ENCODE measurements at places on chromosomes 6 and 20. TPM values are rescaled to one million over a fixed set of nuclear protein-coding genes. Genes with fewer than 3 reads are reported as not detected.
A peak's percentile ranks its signal among the peaks of the same experiment; 100 is the strongest.

DNA sequence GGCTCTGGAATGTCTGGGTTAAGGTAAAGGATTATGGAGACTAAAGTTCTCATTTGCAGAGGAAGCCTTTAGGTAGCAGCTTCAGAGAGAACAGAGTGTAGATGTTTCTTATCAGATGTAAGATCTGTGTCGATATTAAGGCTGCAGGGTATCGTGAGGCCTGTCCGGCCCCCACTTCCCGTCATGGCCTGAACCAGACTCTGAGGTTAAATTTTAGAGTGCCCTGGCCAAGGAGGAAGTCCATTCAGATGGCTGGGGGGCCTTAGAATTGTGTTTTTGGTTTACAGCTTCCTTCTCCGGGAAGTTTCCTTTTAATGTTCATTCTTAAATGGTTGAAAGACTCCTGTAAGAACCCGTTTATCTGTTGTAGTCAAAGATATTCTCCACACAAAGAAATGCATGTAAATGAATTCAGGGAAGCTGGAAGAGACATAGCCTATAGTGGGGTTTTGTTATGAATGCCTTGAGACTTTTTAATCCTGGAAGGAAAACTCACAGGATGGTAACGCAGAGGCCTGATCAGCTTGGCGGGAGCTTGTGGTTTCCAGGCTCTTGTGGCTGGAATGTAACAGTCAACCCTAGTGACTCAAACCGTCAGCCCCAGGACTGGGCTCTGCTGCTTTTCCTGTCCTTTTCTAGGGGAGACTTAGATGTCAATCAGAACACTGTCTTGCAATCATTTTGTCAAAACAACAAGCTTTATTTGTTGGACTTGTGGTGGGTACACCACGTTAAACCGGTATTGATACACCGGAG is 34.7 kb downstream of the KIF25 start:
- H3K4me3 ChIP-seq, result no peak overlapping the region
- H3K36me3 ChIP-seq, result no peaks in the 10 kb centered on the region
- H3K4me1 ChIP-seq, result peaks cover 15% of the 10 kb centered on the region
- H3K27ac ChIP-seq, result peak overlapping the region; percentile 52
- no peaks in the 10 kb centered on the region for H3K27me3 ChIP-seq
- DNase-seq, result peak; percentile 86

ECT2L gene
- not detected for total RNA-seq

DNA sequence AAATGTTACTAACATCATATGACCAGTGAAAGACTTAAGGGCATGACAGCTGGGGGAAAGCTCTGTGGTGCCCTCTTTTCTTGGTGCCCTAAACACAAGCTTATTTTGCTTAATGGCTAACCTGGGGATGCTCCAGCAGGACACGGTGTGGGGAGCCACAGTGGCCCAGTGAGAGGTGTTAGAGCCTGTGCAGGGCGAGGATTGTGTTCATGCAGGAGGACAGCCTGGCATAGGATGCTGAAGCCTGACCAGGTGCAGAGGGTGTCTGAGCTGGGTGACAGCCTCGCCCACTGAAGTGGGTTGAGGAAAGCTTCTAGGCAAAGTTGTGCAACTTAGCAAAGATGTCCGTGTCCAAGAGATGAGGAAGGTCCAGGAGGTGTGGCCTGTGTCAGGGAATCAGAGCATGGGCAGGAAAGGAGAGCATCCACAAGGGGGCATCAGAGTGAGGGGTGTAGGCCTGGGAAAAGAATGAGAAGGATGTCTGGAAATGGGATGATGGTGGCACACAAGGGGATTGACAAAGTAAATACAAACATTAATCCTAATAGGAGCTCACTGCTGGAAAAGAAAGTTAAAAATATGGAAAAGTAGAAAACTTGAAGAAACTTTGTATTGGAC is 33.9 kb downstream of the SLC17A4 start:
- H3K4me3 ChIP-seq, result no peak overlapping the region
- no peak overlapping the region for H3K27ac ChIP-seq
- H3K27me3 ChIP-seq, result no peaks in the 10 kb centered on the region
- H3K36me3 ChIP-seq, result no peaks in the 10 kb centered on the region
- H3K4me1 ChIP-seq, result no peaks in the 10 kb centered on the region
- DNase-seq, result peak; percentile 51

DNA sequence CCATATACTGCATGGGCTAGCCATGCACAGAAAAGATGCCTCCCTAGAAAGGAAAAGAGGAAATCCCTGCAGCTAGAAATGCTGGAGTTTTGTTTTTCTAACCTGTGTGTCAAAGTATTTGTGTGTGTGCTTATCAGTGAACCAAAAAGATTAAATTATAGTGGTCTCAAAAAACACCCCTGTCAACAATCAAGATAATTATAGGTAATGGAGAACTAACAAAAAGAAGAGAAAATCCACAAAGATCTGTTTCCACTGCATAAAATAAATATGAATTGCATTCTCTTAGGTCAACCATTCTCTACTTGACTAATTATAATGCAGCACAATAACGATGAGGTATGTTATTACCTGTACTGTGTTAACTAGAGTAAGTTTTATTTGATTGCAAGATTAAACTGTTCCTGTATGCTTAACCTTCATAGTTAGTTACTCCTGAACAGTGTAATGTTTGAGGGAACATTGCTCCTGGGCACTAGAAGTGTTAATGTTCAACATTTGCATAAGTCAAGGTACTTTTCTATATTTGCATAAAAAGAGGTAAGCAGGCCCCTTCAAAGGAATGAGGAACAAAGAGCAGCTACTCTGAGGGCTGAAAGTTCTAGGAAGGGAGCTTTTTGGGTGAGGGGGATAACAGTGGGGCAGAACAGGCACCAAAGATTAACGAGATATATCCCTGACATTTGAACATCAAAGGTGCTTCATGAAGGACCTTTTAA is 212.1 kb downstream of the BTBD9 start:
- no peak overlapping the region for H3K27ac ChIP-seq
- DNase-seq, result no peak
- H3K27me3 ChIP-seq, result no peaks in the 10 kb centered on the region
- no peaks in the 10 kb centered on the region for H3K4me1 ChIP-seq

DNA sequence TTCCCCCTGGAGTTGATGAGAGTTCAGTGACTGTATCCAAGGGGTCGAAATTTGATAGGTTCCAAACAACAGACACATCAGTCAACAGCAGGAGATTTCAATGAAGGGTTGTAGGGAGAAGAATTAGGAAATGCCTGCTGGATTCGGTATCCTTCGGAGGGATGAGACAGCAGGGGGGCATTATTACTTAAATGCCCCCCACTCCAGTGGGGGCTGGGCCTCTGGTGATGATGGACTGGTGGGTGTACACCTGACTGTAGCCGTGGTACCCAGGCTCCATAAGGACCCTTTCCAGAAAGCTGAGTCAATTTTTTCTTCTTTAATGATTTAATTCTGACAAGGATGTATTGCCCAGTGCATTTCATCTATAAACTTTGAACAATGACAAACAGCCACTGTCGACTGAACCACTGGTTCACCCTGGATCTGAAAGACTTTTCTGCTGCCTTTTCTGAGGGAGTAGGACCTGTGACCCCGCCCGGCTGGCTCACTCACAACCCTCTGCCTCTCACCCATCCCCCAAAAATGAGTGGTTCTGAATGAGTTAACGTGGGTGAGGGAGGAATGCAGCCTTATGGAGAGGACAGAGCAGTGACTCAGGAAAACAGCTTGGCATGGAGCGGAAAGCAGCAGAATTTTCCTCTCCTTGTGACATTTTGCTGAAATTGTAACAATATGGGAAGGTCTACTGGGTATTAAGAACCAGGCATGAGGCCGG is 41.0 kb downstream of the ZMYND8 start:
- peaks cover 2% of the 10 kb centered on the region for H3K36me3 ChIP-seq
- peaks cover 43% of the 10 kb centered on the region for H3K4me1 ChIP-seq
- peak; percentile 95 for DNase-seq
- peak overlapping the region; percentile 68 for H3K27ac ChIP-seq
- no peaks in the 10 kb centered on the region for H3K27me3 ChIP-seq

TBPL1 gene
- total RNA-seq, result 38.3 TPM

DNA sequence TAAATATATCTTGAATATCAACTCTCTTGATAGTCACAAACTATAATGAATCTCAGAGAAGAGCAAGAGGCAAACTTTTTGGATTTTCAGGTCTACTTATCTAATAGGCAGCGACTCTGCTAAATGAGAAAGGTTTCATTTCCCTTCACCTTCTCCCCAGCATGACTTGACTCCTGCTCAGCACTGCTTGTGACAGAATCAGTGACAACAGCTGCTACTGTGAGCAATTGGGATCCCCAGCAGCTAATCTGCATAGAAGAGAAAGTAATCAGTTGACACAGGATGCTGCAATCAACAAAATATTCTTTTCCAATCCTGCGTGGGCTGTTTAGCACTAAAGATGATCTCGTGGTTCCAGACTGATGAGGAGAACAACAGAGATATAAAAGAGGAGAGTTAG is 205.5 kb downstream of the MMUT start:
- no peaks in the 10 kb centered on the region for H3K27me3 ChIP-seq
- DNase-seq, result no peak
- H3K4me3 ChIP-seq, result no peak overlapping the region

DNA sequence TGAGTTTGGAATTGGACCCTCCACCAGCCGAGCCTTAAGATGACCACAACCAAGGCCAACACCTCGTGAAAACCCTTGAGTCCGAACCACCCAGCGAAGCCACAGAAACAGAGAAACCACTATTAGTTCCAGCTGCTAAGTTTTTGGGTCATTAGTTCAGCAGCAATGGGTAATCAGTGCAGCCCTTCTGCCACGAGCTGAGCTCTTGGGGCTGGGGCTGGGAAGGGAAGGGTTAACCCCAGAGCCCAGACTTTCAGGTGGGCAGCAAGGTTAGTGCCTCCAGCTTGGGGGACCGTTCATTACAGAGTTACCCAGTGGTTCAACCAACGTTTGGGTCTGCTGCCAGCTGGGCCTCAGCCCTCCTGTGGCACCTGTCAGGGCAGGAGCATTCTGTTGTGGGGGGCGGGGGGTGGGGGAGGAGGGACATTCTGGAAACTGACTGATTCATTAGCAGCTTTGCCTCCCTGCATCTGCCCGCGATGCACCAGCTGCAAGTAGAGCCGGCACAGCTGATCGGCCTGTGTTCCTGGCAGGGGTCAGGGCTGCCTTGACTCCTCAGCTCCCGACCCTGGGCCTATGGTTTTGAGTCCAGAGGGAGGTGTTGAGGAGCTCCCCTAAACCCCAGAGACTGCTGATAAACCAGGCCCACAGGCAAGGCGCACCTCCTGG is 52.7 kb downstream of the TGM2 start:
- no peak for DNase-seq
- H3K4me1 ChIP-seq, result peaks cover 20% of the 10 kb centered on the region
- H3K27me3 ChIP-seq, result no peaks in the 10 kb centered on the region
- H3K36me3 ChIP-seq, result no peaks in the 10 kb centered on the region

RWDD1 gene
- 92.8 TPM for total RNA-seq

- H3K4me3 ChIP-seq, result no peak overlapping the region
- H3K36me3 ChIP-seq, result peaks cover 55% of the 10 kb centered on the region
- no peak for DNase-seq
- no peaks in the 10 kb centered on the region for H3K27me3 ChIP-seq
- H3K27ac ChIP-seq, result no peak overlapping the region
These were observed 30.1 kb downstream of the ARFGEF2 start for GRCh38 chr20:48951646-48952045.

- H3K27me3 ChIP-seq, result no peaks in the 10 kb centered on the region
- peaks cover 5% of the 10 kb centered on the region for H3K4me1 ChIP-seq
- DNase-seq, result no peak
- H3K4me3 ChIP-seq, result no peak overlapping the region
- 0 out of 2 replicates have a peak, but pooled peaks cover 2% of the 10 kb centered on the region for H3K36me3 ChIP-seq
These were observed 12.8 kb downstream of the NHSL1 start for GRCh38 chr6:138486249-138487101.

DNA sequence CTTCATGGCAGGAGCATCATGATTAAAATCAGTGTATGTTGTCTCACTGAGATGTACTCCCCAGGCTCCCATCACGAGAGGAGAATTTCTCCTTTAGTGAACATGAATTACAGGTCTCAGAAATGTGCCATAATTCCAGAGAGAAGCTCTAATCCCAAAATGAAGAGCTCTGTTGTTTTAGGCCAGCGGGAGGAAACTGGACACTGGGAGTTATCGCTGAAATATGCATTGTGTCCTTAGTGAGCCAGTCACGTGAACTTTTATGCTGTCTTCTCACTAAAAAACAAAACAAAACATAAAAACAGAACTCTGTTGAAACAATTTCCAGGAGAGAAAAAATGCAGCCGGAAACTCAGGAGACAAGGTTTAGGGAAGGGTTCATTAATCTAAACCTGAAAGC is 315.7 kb upstream of the NT5E start:
- H3K27me3 ChIP-seq, result no peaks in the 10 kb centered on the region
- no peak overlapping the region for H3K4me3 ChIP-seq
- no peaks in the 10 kb centered on the region for H3K4me1 ChIP-seq
- H3K36me3 ChIP-seq, result no peaks in the 10 kb centered on the region

DNA sequence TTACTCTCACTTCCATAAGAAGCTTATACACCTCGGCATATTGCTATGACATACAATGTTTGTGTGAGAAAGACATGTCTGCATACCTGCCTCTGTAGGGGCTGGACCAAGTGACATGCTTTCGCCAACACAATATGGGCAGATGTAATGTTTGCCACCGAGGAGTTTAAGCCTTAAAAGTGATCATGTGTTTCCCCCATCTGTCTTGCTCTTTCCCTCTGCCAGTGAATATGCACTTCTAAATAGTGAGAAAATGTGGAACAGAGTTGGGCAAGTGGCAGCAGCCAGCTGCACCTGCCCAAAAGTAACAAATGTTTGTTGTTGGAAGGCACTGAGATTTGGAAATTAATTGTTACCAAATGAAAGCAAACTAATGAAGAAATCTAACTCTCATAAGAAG is 274.8 kb upstream of the BTBD3 start:
- DNase-seq, result no peak
- no peak overlapping the region for H3K27ac ChIP-seq
- H3K27me3 ChIP-seq, result no peaks in the 10 kb centered on the region
- no peaks in the 10 kb centered on the region for H3K4me1 ChIP-seq
- no peak overlapping the region for H3K4me3 ChIP-seq

- H3K27ac ChIP-seq, result no peak overlapping the region
- DNase-seq, result no peak
- H3K36me3 ChIP-seq, result no peaks in the 10 kb centered on the region
- H3K4me1 ChIP-seq, result no peaks in the 10 kb centered on the region
These were observed 24.4 kb downstream of the SLC22A23 start for GRCh38 chr6:3432416-3432815.

- no peak overlapping the region for H3K4me3 ChIP-seq
- H3K27ac ChIP-seq, result no peak overlapping the region
These were observed 83.4 kb downstream of the ADGRB3 start for GRCh38 chr6:68718385-68719073.

Measured in IMR-90 (cell line).